Muscle of leg (tissue), 16 donors: ENCODE measurements at places on chromosomes 16 and 17. TPM values are rescaled to one million over a fixed set of nuclear protein-coding genes. Genes with fewer than 3 reads are reported as not detected.

GRCh38 chr17:49756323-49757150 is 7.4 kb downstream of the FAM117A start:
- peaks cover 24% of the 10 kb centered on the region for H3K4me1 ChIP-seq
- no peaks in the 10 kb centered on the region for H3K27me3 ChIP-seq
- H3K4me3 ChIP-seq, result no peak overlapping the region
- DNase-seq, result no peak

DNA sequence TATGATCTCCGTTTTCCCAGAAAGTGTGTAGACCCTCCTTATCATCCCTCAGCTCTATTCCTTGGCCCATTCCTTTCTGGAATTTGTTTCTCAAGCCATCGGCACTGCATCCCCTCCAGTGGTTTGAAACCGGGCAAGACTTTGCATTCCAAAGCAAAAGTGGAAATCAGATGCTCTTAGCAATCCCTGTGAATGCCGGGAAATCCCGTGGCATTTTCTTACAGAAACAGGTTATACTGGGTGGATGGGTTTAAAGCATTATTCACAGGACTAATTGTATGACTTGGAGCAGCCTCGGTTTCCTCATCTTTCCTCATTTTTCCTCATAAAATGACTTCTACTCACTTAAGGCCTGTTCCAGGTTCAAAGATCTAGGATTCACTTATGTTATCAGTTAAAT is 52.0 kb downstream of the MAP2K6 start:
- H3K27ac ChIP-seq, result no peak overlapping the region
- DNase-seq, result no peak
- no peak overlapping the region for H3K4me3 ChIP-seq
- no peaks in the 10 kb centered on the region for H3K36me3 ChIP-seq

The TPSAB1 gene
- 2.6 TPM for total RNA-seq

DNA sequence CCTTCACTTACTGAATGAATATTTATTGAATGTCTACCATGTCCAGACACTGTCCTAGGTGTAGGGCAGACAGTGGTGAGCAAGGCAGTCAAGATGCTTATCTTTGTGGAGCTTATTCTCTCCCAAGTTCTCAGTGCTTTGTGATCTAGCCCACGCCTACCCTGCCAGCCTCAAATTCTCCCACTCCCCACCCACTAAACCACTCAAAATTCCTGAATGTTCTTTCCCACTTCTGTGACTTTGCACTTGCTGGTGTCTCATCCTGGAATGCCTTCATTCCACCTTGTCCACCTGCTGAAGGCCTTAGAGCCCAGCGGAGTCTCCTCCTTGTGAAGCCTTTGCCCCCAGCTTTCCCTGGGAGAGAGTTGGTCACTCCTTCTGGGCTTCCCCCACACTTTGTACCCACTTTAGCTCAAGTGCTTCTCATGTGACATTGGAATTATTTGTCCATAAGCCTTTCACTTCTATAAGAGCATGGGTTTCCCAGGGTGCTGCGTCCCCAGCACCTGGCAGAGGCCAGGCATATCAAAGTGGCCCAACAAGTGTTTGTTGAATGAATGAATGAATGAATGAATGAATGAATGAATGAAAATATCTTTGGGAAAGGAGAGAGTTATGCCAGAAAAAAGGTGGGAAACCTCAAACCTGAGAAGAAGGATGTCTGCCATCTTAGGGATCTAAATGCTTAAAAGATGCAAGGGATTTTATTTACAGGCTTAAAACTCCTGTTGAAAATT is 23.0 kb downstream of the CCDC182 start:
- H3K27me3 ChIP-seq, result peaks cover 14% of the 10 kb centered on the region
- no peak for DNase-seq
- H3K4me1 ChIP-seq, result peaks cover 29% of the 10 kb centered on the region
- no peak overlapping the region for H3K4me3 ChIP-seq
- no peaks in the 10 kb centered on the region for H3K36me3 ChIP-seq

DNA sequence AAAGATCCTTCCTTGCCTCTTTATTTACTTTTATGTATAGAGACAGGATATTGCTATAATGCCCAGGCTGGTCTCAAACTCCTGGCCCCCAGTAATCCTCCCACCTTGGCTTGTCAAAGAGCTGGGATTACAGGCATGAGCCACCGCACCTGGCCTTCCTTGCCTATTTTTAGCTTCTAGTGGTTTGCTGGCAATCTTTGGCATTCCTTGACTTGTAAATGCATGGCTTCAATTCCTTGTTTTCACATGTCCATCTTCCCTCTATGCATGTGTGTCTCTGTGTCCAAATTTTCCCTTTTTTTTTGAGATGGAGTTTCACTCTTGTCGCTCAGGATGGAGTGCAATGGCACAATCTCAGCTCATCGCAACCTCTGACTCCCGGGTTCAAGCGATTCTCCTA is 22.5 kb downstream of the HEXIM2 start:
- DNase-seq, result no peak
- H3K27me3 ChIP-seq, result no peaks in the 10 kb centered on the region
- H3K4me1 ChIP-seq, result no peaks in the 10 kb centered on the region
- no peaks in the 10 kb centered on the region for H3K36me3 ChIP-seq
- H3K4me3 ChIP-seq, result no peak overlapping the region
- H3K27ac ChIP-seq, result no peak overlapping the region

DNA sequence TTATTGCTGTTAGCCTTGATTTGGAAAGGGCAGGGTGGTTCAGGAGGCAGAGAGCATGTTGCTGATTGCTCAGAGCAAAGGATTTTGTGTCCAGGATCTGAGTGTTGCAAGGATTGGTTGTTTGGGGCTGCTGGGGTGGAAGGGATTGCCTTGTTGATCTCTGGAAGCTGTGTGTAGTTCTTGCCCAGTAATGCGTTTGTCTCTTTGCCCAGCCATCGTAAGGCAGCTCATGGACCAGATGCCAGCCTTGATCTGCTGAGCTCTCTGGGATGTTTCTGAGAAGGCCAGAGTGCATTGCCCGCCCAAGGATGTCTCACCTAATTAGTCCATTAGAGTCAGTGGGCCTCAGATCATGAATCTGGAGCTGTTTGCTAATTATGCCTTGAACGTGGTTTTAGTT is 33.6 kb downstream of the NKD1 start:
- H3K4me1 ChIP-seq, result peaks cover 27% of the 10 kb centered on the region
- H3K27me3 ChIP-seq, result no peaks in the 10 kb centered on the region
- no peak overlapping the region for H3K27ac ChIP-seq
- H3K36me3 ChIP-seq, result no peaks in the 10 kb centered on the region
- no peak for DNase-seq

The FSCN2 gene
- 2.8 TPM for total RNA-seq

DNA sequence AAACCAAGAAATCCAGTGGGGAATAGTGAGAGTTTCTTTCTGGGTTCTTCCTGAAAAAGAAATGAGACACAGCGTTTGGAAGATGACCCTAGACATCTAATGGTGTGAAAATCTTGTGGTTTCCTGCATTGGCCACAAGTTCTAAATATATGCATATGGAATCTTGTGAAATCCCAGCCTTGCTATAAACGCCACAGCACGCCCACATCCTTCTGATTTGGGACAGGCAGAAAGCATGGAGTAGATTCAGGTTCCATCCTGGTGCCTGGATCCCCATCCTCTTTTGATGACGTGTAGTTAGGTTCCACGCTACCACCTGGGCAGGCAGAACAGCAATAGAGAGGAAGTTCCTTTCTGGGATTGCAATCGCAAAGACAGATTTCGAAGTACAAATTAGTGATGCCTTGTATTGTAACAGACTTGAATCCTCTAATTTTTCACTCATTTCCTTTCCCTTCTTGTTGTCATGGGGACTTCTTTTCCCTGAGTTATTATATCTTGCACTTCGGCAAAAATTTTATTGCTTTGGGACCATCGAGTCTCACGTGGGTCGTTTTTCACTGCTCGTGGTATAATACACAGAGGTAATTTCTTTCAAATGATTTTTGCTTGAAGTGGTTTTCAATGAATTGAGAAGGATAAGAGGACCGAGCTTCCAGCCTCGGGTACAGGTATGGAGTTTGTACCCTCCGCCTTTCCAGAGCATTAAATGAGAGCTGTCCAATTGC is 37.6 kb downstream of the HS3ST4 start:
- no peak for DNase-seq
- H3K27ac ChIP-seq, result no peak overlapping the region
- H3K4me1 ChIP-seq, result no peaks in the 10 kb centered on the region

DNA sequence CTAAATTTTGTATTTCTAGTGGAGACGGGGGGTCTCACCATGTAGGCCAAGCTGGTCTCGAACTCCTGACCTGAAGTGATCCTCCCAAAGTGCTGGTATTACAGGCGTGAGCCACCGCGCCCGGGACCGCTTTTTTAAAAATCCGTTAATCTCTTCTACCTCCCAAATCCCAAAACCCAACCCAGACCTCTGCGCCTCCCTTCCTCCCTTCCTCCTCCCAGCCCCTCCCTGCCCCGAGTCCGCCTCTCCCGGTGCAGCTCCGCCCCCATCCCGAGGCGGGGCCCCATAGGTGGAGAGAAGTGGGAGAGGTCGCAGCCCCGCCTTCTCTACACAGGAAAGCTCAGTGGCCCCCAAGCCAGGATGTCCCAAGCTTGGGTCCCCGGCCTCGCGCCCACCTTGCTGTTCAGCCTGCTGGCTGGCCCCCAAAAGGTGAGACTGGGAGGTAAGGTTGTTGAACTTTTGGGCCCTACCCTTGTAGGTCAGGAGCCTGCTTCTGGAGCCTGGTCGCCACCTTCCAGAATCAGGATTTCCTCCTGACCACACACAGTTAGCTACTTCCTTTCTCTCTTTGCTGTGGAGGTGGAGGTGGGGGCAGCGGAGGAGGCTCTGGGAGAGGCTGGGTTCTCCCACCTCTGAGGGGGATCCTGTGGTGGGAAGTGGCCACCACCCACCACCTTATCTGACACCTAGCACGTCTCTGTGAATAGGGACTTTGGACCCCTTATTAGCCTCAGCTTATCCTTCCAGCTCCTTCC is at the start of gene TMEM92:
TMEM92 (plus strand) TSS at position 325 of the 755 bp plus-strand sequence; CDS start at position 361, 36 bp downstream.
- DNase-seq, result no peak
- peaks cover 39% of the 10 kb centered on the region for H3K27me3 ChIP-seq
- H3K36me3 ChIP-seq, result no peaks in the 10 kb centered on the region
- peaks cover 47% of the 10 kb centered on the region for H3K4me1 ChIP-seq

- H3K27ac ChIP-seq, result no peak overlapping the region
- H3K4me3 ChIP-seq, result no peak overlapping the region
- H3K4me1 ChIP-seq, result peaks cover 3% of the 10 kb centered on the region
Observed at GRCh38 chr16:54355251-54355650, 68.7 kb upstream of the IRX3 start.

DNA sequence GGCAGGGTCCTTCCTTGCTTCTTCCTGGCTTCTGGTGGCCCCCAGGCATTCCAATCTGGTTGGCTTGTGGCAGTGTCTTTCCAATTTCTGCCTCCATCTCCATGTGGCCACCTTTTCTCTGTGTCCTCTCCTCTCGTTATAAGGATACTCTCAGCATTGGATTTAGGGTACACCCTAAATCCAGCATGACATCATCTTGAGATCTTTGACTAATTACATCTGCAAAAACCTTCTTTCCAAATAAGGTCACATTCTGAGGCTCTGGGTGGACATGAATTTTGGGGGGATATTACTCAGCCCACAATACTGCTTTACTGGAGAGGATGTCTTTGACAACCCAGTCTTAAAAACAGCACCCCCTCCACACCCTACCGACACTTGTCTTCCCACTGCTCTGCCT is 18.9 kb upstream of the CFAP20 start:
- H3K36me3 ChIP-seq, result no peaks in the 10 kb centered on the region
- no peak for DNase-seq
- H3K4me1 ChIP-seq, result no peaks in the 10 kb centered on the region

The SPNS3 gene
- total RNA-seq, result 0.44 TPM

DNA sequence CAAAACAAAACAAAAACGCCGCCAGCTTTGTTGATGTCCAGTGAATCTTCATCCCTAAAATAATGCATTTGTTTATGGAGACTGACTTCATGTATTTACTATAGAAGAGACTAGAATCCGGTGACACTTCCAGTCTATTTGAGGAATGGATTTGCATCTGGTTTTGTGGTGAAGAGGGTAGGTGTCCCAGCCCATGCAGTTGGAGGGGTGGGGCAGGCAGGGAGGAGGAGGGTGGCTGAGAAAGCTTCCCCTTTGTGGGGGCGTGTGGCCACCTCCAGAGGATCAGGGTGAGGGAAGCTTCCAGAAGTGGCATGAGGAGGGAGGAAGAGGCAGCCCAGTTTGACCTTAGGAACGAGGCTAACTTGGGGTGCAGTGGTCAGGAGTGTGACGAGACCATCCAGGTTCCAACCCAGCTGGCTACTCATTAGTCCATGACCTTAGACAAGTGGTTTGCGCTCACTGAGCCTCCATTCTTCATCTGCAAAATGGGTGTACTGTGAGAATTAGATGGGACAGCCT is 69.5 kb downstream of the CMIP start:
- H3K27me3 ChIP-seq, result no peaks in the 10 kb centered on the region
- no peak for DNase-seq
- H3K36me3 ChIP-seq, result peaks cover 3% of the 10 kb centered on the region
- H3K4me1 ChIP-seq, result peaks cover 25% of the 10 kb centered on the region

The SOST gene
- total RNA-seq, result not detected

The SERPINF2 gene
- 0.58 TPM for total RNA-seq

DNA sequence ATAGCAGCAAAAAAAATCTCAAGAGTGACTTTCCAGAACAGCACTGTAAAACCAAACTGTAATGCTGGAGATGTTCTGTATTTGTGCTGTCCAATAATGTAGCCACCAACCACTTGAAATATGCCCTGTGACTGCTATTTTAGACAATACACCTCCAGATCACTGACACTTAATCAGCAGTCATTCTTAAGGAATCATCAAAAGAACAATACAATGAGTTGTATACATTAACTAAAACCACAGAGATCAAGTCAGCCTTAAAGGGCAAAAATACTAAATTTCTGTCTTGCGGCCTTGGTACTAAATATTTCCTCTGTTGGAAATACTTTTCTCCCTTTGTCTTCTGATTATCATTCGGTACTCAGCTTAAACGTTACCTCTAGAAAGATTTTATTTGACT is 33.6 kb upstream of the ANKFY1 start:
- no peak for DNase-seq
- H3K27ac ChIP-seq, result no peak overlapping the region
- peaks cover 12% of the 10 kb centered on the region for H3K36me3 ChIP-seq
- no peaks in the 10 kb centered on the region for H3K4me1 ChIP-seq
- no peaks in the 10 kb centered on the region for H3K27me3 ChIP-seq

DNA sequence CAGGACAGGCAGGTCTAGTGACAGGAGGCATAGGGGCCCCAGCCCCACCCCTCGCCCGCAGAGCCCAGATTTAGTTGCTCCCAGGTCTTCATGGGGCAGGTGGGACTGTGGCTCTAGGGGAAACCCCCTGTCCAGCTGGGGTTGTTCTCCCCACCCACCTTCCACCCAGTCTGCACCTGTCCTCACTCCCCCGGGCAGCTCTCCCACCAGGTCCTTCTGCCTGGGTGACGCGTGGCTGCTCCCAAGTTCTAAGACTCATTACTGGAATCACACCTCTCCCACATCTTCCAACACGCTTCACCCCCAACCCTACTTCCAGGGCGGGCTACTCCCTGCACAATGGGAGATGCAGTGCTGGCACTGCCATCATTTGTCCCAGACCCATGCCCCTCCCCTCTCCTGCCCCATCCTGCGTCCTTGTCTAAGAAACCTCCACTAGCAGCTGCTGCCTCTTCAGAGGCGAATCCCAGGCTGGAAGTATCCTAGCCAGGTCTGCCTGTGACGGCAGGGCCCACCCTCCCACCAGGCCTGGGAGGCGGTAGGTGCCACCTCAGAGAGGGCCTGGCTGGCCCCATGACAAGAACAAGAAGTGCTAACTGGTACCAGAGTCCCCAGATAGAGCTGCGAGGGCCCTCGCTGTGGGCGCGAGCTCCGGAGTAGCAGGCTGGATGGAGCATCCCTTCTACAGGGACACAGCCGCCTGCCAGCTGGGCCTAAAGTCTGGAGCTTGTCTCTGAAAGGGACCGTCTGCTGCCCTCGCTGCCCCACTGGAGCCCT is 22.8 kb downstream of the GRIN2C start:
- peaks cover 20% of the 10 kb centered on the region for H3K36me3 ChIP-seq
- no peak overlapping the region for H3K27ac ChIP-seq
- no peaks in the 10 kb centered on the region for H3K27me3 ChIP-seq

The TRPV3 gene
- 1.2 TPM for total RNA-seq

- H3K27ac ChIP-seq, result peak overlapping the region; percentile 89
- peaks cover 40% of the 10 kb centered on the region for H3K27me3 ChIP-seq
- peaks cover 23% of the 10 kb centered on the region for H3K4me1 ChIP-seq
- peak; percentile 51 for DNase-seq
Observed at GRCh38 chr17:68600067-68600930, 868 bp downstream of the FAM20A start.
